ENCODE measurements at places on chromosomes 4 and X.

- no peak for DNase-seq
Observed at GRCh38 chr4:22487328-22487727, 28.5 kb downstream of the ADGRA3 start.

- DNase-seq = no peak
Observed at GRCh38 chrX:142084611-142085010, 120.5 kb downstream of the MAGEC2 start.

DNA sequence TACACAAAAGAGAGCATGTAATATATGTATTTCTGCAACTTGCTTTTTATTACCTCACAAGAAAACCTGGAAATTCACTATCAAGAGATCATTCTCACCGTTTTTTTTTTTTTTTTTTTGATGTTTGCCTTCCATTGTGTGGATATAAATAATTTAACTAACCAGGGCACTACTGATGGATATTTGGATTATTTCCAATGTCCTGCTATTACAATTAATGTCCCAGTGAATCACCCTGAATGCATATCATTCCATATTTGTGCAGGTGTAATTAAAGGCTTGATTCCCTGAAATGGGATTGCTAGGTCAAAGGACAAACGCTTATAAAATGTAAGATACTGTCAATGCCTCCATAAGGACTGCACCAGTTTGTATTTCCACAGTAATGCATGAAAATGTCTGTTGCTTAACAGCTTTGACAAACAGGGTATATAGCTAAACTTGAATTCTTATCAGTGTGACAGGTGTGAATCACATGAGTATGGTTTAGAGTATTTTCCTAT is 87.8 kb downstream of the NCAPG start:
- DNase-seq = no peak

DNA sequence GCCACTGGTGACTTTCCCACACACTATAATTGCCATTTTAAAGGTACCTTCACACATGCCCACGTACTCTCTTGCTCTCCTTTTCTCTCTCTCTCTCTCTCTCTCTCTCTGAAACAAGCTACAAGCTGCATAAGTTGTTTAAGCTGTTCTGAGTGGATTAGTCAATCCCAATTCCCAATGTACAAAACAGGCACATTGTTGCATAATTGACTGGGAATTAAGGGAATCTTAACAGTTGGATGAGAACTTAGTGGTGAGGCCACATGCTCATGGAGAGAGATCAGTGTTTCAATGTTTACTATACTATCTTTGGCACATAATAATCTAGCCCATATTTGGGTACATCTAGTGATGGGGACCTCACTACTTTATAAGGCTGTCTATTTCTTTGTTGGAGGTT is 123.3 kb downstream of the ARHGEF9 start:
- DNase-seq = no peak

GRCh38 chr4:145580906-145581305 is 38.3 kb upstream of the MMAA start:
- DNase-seq = no peak

DNA sequence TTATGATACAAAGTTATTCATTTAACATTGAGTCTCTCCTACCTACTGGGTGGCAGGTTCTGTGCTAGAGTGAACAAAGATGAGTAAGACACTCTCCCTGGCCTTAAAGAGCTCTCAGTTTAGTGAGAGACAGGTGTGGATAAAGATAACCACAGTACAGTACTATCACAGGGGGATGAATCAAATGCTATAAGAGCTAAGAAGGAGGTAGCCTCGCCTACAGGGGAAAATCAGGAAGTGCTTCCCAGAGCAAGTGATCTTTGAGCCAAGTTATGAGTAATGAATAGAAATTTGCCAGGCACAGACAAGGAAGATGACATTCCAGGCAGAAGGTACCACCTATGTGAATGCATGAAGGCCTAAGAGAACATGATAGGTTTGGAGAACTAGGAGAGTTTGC is 3.4 kb upstream of the IGBP1 start:
- no peak for DNase-seq

DNA sequence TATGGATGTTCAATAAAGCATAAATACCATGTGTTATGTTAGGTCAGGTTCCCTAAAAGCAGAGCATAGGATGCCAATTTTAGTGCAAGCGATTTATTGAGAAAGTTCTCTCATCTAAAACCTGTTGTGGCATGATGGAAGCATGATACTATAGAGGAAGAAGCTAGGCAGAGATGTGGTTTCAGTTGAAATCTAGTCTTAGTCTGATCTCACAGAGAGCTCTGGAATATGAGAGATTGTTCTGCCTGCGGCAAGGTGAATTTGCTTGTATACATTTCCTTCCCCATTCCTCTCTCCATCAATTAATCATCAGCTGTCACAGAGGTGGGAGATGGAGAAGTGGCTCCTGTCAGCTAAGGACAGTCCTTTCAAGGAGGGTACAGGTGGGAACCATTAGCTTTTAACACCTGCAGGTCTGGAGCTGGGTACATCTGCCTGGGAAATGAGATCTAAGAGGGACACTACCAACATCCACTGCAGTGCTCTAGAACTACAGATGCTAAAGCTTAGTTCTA is 252.4 kb downstream of the CFAP299 start:
- no peak for DNase-seq
